ENCODE measurements at places on chromosomes 3 and 15.

DNA sequence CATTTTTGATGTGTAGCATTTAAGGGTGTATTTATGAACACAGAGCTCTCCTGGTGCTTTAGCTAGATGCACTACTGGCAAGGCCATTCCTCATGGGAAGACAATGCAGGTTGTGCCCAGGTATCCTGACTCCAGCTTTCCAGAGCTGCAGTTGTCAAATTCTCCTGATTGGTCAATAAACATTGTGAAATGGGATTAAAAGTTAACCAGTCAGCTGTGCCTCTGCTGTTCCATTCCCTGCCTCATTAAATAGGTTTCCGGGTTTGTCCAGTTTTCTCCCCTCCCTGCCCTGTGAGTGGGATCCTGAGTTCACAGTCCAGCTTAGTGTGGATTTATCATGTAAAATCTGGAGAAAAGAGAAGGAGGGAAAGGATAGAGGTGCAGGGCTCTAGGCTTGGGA lies 207.3 kb downstream of the SQOR start:
- DNase-seq: no peak

GRCh38 chr3:111861391-111861790 lies 2.3 kb downstream of the PHLDB2 start:
- no peak for DNase-seq

- no peak for DNase-seq
Measured at GRCh38 chr3:59839810-59840515, 790.1 kb upstream of the CFAP20DC start.

- no peak for DNase-seq
Measured at GRCh38 chr3:9100513-9100894, 137.2 kb upstream of the RAD18 start.

All from stimulated activated CD4-positive, alpha-beta T cell treated with anti-CD3 and anti-CD28 coated beads, Interleukin-2, amount 100 ng/mL, for 48 hours (primary cell).